ENCODE measurements at places on chromosomes 16 and 17.

DNA sequence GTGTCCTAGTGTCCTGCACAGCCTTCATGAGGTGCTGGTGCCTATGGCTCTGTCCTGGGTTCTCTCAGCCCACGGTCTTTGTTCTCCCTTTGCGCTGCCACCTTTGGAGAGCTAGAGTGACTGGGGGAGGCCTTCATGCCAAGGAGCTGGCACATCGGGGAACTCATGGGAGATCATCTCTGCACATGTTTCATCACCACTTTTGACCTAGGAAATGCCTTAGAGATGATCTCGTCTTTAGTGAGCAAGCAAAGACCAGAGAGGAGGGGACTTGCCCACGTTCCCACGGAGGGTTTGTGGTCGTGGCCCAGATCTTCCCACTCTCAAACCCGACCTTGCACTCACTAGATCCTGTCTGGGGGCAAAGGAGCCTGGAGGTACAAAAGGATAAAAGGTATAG lies 23.5 kb downstream of the TBX4 start:
- no peak for DNase-seq

GRCh38 chr16:49986351-49987124 lies 38.5 kb upstream of the CNEP1R1 start:
- no peak for DNase-seq

DNA sequence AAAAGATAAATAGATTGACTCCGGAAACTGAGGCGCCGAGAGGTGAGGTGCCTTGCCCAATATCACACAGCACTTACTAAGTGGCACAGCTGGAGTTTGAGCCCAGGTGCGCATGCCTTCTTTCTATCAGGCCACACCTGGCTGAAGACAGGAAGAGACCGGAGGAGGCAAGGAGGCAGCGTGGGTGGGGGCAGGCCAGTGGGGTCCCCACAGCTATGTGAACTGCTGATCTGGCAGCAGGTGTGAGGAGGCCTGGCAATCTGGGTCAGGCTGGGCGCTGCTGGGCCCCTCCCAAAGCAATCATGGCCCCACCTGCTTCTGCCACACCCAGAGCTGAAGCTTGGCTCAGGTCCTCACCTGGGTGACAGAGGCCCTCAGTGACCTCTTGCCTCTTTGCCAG lies 1.9 kb upstream of the GDPD3 start:
- no peak for DNase-seq

- DNase-seq, result no peak
These were observed 391.0 kb downstream of the WWOX start for GRCh38 chr16:78490431-78490830.

- DNase-seq, result no peak
These were observed 24.5 kb upstream of the CIBAR2 start for GRCh38 chr16:85136702-85137322.
